Activated CD8-positive, alpha-beta memory T cell treated with anti-CD3 and anti-CD28 coated beads, Interleukin-2, amount 50 U/mL, for 4 hours (primary cell): ENCODE measurements at places on chromosomes 11 and 22.

GRCh38 chr22:37542959-37543358 lies 17.3 kb upstream of the CDC42EP1 start:
- no peak for DNase-seq

DNA sequence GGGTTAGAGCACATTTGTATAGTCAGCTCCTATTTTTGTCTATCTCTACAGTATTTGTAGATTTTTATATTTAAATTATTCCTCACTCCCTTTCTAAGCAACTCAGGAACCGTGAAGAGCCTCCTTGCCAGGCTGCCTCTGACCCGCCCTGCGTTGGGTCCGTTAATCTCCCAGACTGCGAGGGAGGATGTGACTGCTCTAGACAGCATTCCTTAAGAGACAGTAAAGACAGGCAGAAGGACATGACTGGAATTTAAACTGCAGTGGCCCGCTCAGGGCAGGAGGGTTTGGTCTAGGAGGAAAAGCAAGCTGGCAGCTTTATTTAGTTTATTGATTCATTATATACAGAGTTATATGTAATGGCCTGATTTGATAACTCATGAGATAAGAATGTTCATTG lies 413.7 kb downstream of the TMEM135 start:
- no peak for DNase-seq

- peak; percentile 4 for DNase-seq
Measured at GRCh38 chr22:23677701-23677995, 13.2 kb upstream of the RGL4 start.

- DNase-seq = no peak
Measured at GRCh38 chr22:30217698-30218560, 28.6 kb downstream of the LIF start.

DNA sequence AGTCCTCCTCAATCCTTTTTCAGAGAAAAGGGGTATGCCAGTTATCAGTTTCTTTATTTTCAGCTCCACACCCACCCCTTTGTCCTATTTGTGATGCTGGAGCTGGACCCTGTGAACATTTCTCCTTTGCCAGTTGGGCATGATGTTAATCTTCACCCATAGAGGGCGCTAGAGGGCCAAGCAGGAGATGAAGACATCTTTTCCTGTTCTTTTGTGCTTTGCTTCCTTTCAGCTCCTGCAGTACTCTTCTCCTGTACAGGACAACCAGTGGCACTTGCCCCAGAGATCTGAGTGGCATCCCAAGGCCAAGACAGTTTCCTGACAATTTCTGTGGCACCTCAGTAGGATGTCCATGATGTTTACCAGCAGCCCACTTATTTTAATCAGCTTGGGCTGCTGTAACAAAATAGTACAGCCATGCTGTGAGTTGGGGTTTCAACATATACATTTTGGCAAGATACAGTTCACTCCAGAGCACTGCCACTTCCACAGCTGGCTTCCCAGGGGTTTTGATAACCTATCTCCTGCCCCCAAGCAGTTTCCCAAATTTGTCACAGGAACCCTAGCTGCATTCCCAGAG lies 4.6 kb downstream of the SAA2 start:
- DNase-seq = peak; percentile 51

DNA sequence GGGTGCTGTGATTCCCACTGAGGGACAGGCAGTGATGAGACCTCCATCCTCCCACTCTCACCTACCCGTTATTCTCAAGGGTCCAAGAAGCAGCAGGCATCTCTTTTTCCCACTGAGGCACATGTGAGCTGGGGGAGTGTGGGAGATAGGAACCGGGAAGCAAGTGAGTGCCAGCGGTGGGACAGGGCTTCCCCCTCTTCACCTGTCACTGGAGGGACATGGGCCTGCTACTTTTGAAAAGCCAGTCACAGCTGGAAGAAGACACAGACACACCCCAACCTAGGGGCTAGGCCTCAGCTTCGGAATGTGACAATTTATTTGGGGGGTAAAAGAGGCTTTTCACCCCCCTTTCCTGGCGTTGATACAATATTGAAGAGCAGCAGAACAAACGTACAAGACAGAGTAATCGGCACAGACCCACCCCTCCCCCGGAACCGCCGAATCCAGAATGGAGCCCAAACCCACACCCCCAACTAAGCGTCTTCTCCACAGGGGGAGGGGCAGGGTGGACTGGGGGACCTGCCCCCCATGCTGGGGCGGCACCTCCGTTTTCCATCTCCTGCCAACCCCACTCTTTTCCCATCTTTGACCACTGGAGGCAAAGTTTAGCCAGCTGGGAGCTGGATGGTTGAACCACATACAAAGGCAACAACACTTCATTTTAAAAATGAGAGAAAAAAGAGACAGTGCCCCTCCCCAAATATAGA lies 10.7 kb downstream of the CBX6 start:
- DNase-seq = no peak

DNA sequence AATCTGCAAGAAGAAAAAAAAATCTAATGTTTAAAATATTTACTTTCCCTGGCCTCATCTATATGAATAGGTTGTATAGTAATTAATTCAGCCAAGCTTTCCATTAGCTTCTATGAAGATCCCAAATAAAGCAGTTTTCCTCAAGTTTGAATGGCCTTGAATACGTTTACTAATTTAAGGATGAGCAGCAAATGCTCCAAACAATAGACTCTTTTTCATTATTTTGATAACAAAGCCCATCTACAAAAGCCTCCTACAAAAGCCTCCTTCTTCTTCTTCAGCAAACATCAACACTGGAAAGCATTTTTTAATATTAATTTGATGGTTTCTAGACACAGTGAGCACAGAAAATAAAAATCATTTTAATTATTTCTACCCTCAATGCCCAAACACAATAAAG lies 1130.3 kb upstream of the CNTN5 start:
- DNase-seq = no peak
